H1 (cell line): ENCODE measurements at places on chromosomes 12 and 14. TPM values are rescaled to one million over a fixed set of nuclear protein-coding genes. Genes with fewer than 3 reads are reported as not detected.

The SLC15A4 gene
- 22.6 and 22.7 TPM in 2 replicates for total RNA-seq

The MYO1H gene
- not detected in 2 replicates for total RNA-seq

The FZD10 gene
- 0.36 and 0.60 TPM in 2 replicates for total RNA-seq

DNA sequence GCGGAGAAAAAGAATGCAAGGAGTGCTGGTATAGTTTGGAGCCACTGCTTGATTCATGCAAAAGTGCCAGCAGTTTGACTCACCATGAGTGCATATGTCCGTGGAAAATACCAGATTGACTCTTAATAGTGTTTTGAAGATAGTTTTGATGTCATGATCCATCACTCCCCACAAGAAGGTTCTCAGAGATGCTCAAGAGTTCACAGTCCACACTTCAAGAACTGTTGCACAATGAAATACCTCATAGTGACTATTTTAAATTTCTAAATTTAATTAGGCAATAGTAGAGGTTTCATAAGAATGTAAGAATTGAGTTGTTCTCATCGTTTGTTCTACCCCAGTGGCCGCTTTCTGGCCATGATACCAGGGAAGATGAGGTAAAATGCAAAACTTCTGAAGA lies 286.6 kb upstream of the RGS6 start:
- H3K4me1 ChIP-seq, result peaks cover 17% of the 10 kb centered on the region
- DNase-seq, result no peak
- H3K4me3 ChIP-seq, result no peak overlapping the region
- no peak overlapping the region for H3K27ac ChIP-seq
- H3K27me3 ChIP-seq, result no peaks in the 10 kb centered on the region

DNA sequence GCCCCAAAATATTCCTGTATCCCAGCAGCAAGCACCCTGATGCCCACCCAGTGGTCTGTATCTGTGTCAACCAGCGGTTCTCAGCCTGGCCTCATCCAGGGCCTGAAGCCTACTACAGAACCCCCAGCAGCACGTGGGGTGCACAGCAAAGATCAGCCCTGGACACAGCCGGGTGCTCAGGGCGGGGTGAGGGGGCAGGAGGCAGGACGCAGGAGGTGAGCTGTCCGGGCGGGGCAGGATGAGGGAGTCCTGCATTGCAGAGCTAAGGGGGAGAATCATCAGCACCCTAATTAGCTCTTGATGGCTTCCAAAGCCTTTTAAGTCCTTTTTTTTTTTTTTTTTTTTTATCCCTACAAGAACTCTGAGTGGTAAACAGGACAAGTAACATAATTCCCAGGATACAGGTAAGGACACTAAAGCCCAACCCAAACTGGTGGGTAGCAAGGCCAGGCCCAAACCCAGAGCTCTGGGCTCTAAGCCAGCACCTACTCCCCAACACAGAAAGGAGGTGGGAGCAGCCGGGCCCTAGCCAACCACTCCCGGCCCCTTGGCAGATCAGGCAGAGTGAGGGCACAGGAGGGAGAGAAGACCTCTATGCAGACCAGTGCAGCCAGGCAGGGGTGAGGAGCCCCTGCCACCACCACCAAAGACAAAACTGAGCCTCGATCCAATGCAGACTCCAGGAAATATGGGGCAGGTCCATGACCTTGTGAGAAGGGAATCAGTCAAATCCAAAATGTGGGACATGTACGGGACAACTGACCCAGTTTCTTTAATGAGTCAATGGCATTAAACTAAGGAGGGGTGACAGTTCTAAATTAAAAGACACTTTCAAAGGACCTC lies 32.3 kb upstream of the EIF5 start:
- H3K27ac ChIP-seq, result no peak overlapping the region
- no peak for DNase-seq
- no peaks in the 10 kb centered on the region for H3K27me3 ChIP-seq
- H3K4me1 ChIP-seq, result no peaks in the 10 kb centered on the region

DNA sequence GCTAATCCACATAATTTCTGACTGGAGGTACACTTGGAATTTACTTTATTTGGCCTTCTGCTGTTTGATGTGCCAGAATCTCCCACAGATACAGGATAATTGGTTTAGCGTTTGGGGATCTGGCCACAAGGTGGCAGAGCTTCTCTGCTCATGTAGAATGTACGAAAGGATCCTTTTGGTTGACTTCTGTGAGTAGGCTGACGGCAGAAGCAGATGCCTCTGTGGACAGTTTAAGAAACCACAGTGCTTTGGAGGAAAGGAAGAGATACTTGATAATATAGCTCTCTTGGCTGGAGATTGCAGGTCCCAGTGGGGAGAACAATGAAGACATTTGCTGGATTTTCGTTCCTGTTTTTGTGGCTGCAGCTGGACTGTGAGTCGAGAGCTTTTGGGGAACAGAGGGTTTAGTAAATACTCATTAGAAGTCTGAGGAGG lies 75.3 kb upstream of the OR4E1 start:
- no peak overlapping the region for H3K27ac ChIP-seq
- no peaks in the 10 kb centered on the region for H3K4me1 ChIP-seq
- H3K27me3 ChIP-seq, result no peaks in the 10 kb centered on the region
- H3K4me3 ChIP-seq, result no peak overlapping the region
- DNase-seq, result peak; percentile 68

DNA sequence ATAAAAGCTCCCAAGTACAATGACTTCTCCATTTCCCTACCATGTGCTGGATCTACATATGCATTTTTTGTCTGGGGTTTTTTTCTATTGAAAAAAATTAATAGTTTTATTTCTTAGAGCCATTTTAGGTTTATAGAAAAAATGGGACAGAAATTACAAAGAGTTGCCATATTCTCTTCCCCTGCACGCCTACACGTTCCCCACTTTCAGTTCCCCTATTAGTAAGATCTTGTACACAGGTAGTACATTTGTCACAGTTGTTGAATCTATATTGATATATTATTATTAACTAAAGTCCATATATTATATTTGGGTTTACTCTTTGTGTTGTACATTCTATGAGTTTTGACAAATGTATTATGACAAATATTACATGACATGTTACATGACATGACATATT lies 35.7 kb downstream of the SIX6 start:
- no peaks in the 10 kb centered on the region for H3K36me3 ChIP-seq
- no peak overlapping the region for H3K27ac ChIP-seq
- no peak overlapping the region for H3K4me3 ChIP-seq
- H3K27me3 ChIP-seq, result no peaks in the 10 kb centered on the region

DNA sequence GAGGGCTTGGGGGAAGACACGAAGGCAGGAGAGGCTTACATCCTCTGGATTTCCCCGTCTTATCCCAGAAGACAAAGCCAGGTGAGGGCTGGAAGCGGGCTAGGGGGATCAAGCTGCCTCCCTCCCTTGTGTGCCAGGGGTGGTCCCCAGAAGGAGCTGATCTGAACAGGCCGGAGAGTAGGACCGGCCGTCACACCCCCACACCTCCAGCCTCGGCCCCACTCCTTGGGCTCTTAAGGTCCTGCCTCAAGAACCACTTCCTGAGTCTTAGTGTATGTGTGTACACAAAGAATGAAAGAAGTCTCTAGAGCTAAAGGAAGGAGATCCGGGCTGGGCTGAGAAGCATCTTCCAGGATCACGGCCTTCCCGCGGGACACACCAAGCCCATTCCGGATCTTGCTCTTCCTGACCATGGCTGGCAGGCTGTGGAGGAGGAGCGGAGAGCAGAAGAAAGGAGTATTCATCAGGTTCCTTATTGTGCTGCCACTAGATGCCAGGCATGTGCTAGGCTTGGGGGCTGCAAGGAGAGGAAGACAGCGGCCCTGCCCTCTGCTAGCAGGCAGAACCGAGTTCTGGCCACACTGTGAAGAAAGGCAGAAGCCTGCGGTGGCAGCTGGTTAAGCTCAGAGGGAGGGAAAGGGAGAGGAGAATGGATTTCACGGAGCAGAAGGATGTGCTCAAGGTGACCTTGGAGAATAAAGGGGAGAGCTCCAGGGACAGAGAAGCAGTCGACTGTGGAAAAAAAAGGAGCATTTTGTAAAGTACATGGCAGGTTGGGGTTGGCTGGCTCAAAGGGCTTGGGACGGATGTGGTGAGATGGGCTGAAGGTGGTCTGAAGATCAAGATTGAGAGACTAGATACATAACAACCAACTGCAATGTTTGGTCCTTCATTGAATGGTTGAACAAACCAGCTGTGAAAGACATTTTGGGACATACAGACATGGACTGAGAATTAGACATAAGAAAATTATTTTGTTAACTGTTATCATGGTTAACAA lies 1.3 kb upstream of the CD63 start:
- H3K27me3 ChIP-seq, result no peaks in the 10 kb centered on the region
- peak overlapping the region; percentile 93 for H3K4me3 ChIP-seq
- H3K27ac ChIP-seq, result no peak overlapping the region
- H3K4me1 ChIP-seq, result no peaks in the 10 kb centered on the region
- H3K36me3 ChIP-seq, result peaks cover 4% of the 10 kb centered on the region; the same call in 1 of the 2 replicates
- no peak for DNase-seq

DNA sequence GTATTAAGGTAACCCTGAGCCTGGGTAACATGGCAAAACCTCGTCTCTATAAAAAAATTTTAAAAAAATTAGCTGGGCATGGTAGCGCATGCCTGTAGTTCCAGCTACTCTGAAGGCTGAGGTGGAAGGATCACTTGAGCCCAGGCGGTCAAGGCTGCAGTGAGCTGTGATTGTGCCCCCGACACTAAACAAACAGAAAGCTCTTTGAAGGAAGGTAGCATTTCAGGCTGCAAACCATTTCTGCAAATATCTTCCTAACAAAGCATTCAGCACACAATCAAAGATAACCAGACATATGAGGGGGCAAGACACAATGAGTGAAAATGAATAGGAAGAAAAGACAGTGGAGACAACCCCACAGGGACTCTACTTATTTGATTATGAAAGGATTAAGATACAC lies 118.7 kb downstream of the PRIMA1 start:
- DNase-seq, result no peak
- H3K36me3 ChIP-seq, result peaks cover 3% of the 10 kb centered on the region; the same call in 1 of the 2 replicates
- no peaks in the 10 kb centered on the region for H3K4me1 ChIP-seq
- no peak overlapping the region for H3K4me3 ChIP-seq
- H3K27me3 ChIP-seq, result no peaks in the 10 kb centered on the region

DNA sequence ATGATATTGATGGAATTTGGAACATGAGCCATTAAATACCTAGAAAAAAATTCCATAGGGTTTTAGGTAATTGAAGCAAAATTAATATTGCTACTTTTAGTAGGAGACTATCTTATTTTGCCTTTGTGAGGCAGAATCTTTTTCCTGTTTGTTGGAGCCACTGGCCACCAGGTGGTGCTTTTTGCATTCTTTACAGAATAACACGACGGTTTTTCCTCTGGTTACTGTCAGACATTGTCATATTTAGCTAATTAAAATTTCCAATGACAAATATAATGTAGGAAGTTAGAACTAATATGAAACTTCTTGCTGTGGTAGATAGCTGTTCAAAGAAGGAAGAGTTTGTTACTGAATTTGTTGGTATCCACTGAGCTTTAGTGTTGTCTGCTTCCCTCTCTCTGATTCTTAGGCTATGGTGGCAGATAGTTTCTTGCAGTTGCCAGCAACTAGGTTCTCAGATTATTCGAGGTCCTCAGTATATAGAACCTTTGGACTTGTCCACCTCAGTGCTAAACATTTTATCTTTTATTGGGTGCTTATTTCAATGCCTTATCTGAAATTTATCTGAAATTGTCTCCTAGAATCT lies 25.7 kb downstream of the RAB21 start:
- H3K27ac ChIP-seq, result no peak overlapping the region
- peaks cover under 1% of the 10 kb centered on the region for H3K36me3 ChIP-seq
- no peaks in the 10 kb centered on the region for H3K27me3 ChIP-seq
- H3K4me3 ChIP-seq, result no peak overlapping the region
- DNase-seq, result no peak

DNA sequence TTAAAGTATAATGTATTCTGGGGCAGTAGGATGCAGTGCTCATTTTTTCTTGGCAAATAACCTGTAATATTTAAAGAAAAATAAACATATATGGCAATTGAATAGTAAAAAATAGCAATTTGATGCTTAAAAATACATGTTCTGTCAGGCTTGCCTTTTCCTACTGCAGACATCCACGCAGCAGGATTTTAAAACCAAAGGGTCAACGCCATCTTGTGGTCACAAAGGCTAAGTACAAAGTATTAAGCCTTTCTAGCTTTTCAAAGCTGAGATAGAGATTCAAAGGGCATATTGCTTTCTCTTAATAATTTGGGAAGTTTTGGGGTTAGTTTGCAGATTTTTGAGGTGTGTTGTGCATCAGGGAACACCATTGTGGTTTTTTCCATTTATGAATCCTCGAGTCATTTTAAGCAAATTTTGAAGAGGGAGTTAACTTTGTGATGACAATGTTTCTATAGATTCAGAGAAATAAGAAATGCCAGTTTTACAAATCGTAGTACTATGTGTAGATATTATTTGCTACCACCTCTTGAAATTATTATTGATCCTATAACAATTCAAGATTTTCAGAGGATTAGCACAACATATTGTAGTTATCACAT lies 4.7 kb upstream of the CCER1 start:
- no peak overlapping the region for H3K27ac ChIP-seq
- no peaks in the 10 kb centered on the region for H3K4me1 ChIP-seq
- no peaks in the 10 kb centered on the region for H3K36me3 ChIP-seq
- H3K27me3 ChIP-seq, result no peaks in the 10 kb centered on the region

GRCh38 chr12:57044889-57045288 lies 5.0 kb downstream of the MYO1A start:
- no peaks in the 10 kb centered on the region for H3K27me3 ChIP-seq
- H3K36me3 ChIP-seq, result no peaks in the 10 kb centered on the region
- no peak overlapping the region for H3K27ac ChIP-seq
- no peaks in the 10 kb centered on the region for H3K4me1 ChIP-seq
- H3K4me3 ChIP-seq, result no peak overlapping the region

DNA sequence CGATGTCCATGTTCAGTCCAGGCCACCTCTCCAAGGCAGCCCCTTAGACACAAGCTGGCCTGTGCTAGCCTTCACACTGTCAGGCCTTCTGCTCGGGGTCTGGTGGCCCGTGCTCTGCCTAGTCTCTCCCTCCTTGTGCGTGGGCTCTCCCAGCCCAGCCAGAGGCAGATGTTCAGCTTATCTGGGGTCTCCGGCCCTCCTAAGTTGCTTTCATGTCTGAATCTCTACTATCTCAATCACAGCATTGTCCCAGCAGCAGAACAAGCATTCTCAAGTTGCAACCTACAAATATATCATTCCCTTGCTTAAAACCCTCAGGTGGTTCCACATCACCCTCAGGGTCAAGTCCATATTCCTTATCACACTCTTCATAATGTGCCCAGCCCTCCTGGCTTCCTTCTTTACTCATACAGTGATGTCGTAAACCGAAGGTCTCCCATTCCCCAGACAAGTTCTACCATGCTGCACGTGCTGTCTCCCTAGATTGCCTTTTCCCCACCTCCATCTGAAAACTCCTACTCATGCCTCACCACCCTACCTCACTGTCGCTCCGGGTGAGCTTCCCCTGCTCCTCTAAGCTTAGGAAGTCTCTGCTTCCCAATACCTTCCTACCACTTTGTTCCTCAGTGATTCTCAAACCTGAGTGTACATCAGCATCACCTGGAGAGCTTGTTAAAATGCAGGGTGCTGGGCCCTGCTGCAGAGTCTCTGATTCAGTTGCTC lies 1.5 kb downstream of the KRT73 start:
- H3K4me3 ChIP-seq, result no peak overlapping the region
- H3K27me3 ChIP-seq, result no peaks in the 10 kb centered on the region
- no peak overlapping the region for H3K27ac ChIP-seq
- no peaks in the 10 kb centered on the region for H3K36me3 ChIP-seq
- H3K4me1 ChIP-seq, result no peaks in the 10 kb centered on the region
- DNase-seq, result peak; percentile 13

GRCh38 chr14:55902241-55902640 lies 216.0 kb upstream of the PELI2 start:
- no peak overlapping the region for H3K27ac ChIP-seq
- H3K27me3 ChIP-seq, result no peaks in the 10 kb centered on the region
- DNase-seq, result no peak
- no peak overlapping the region for H3K4me3 ChIP-seq
- no peaks in the 10 kb centered on the region for H3K4me1 ChIP-seq
- no peaks in the 10 kb centered on the region for H3K36me3 ChIP-seq
